ENCODE measurements at places on chromosomes 1 and 21. TPM values are rescaled to one million over a fixed set of nuclear protein-coding genes. Genes with fewer than 3 reads are reported as not detected.

The EPS15 gene
- 75.5 TPM for total RNA-seq

The S100A7A gene
- not detected for total RNA-seq

The LCK gene
- total RNA-seq = 5.1 TPM

The AMPD1 gene
- not detected for total RNA-seq

The C1orf74 gene
- total RNA-seq = 3.1 TPM

The TDRD5 gene
- total RNA-seq = not detected

The SH3D21 gene
- 65.0 TPM for total RNA-seq

The TTF2 gene
- total RNA-seq = 21.0 TPM

DNA sequence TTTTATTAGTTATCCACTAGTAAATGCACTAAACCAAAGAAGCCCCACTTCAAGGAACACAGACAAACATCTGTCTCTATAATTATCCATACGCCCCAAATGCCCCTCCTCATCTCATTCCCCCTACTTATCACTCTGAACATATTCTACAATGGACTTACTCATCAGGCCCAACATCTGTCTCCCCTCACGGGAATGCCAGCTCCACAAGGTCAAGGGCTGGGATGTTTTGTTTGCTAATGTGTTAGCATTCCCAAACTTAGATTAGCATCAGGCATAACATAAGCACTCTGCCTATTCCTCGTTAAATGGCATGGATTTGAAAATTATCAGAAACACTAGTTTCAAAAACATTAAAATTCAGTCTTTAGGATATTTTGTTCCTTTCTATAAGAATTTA, 279.5 kb downstream of the DSCAM start:
- no peaks in the 10 kb centered on the region for H3K4me1 ChIP-seq
- DNase-seq = no peak
- H3K27ac ChIP-seq = no peak overlapping the region
- no peaks in the 10 kb centered on the region for H3K36me3 ChIP-seq
- no peaks in the 10 kb centered on the region for H3K27me3 ChIP-seq

DNA sequence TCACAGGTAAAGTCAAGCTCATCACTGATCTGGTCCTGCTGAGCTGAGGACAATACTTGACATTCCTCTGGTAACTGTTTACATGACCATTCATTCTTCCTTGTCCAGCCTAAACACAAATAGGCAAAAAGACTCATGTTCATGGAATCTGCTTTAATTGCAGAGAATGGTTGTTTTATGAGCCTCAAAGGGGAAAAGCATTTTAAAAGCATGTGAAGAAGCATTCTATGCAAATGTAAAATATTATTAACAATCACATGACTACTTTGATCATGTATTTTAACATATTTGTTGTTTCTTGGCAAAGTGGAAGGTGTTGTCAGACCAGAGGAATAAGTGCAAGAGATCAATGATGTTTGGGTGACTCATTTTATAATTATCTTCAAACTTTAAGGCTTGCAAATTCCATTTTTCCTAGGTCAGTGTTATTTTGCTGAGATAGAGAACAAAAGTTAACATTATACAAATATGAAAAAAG, 133.7 kb downstream of the RUNX1 start:
- no peak overlapping the region for H3K4me3 ChIP-seq
- no peaks in the 10 kb centered on the region for H3K27me3 ChIP-seq
- no peak overlapping the region for H3K27ac ChIP-seq
- no peaks in the 10 kb centered on the region for H3K4me1 ChIP-seq

GRCh38 chr1:38132681-38133080, 86.1 kb upstream of the POU3F1 start:
- no peak overlapping the region for H3K4me3 ChIP-seq
- peaks cover 5% of the 10 kb centered on the region for H3K27me3 ChIP-seq
- no peak for DNase-seq
- no peak overlapping the region for H3K27ac ChIP-seq
- H3K36me3 ChIP-seq = no peaks in the 10 kb centered on the region

DNA sequence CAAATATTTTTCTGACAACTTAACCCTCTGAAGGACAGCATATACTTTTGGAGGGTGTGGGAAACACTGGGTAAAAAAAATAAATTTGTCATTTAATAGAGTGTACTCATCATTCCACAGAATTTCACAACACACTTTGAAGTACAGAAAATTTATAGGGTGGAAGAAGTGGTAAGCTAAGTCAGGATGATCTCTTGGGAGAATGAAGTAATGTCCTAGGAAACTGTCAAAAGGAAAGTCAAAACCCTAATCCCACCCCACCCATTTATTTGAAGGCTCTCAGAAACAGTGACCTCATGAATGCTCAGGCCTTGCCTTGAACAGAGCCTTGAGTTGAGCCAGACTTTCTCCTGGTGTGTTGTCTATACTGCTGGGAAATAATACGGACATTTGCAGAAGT, 7.3 kb upstream of the UAP1 start:
- H3K27ac ChIP-seq = no peak overlapping the region
- no peaks in the 10 kb centered on the region for H3K4me1 ChIP-seq
- no peaks in the 10 kb centered on the region for H3K36me3 ChIP-seq
- H3K4me3 ChIP-seq = no peak overlapping the region

- no peak for DNase-seq
- H3K27me3 ChIP-seq = no peaks in the 10 kb centered on the region
- no peaks in the 10 kb centered on the region for H3K36me3 ChIP-seq
- peaks cover 19% of the 10 kb centered on the region for H3K4me1 ChIP-seq
- no peak overlapping the region for H3K27ac ChIP-seq
Measured at GRCh38 chr1:10799726-10800125, 3.3 kb upstream of the CASZ1 start.

- H3K4me3 ChIP-seq = no peak overlapping the region
- H3K27ac ChIP-seq = peak overlapping the region; percentile 72
- H3K4me1 ChIP-seq = peaks cover 21% of the 10 kb centered on the region
- no peak for DNase-seq
- H3K36me3 ChIP-seq = no peaks in the 10 kb centered on the region
- H3K27me3 ChIP-seq = no peaks in the 10 kb centered on the region
Measured at GRCh38 chr1:8598060-8598724, 219.2 kb downstream of the RERE start.

- H3K27me3 ChIP-seq = no peaks in the 10 kb centered on the region
- peak; percentile 50 for DNase-seq
- H3K4me1 ChIP-seq = peaks cover 36% of the 10 kb centered on the region
- no peak overlapping the region for H3K4me3 ChIP-seq
- H3K27ac ChIP-seq = peak overlapping the region; percentile 38
- no peaks in the 10 kb centered on the region for H3K36me3 ChIP-seq
Measured at GRCh38 chr1:204288021-204288588, 71.6 kb downstream of the PLEKHA6 start.

DNA sequence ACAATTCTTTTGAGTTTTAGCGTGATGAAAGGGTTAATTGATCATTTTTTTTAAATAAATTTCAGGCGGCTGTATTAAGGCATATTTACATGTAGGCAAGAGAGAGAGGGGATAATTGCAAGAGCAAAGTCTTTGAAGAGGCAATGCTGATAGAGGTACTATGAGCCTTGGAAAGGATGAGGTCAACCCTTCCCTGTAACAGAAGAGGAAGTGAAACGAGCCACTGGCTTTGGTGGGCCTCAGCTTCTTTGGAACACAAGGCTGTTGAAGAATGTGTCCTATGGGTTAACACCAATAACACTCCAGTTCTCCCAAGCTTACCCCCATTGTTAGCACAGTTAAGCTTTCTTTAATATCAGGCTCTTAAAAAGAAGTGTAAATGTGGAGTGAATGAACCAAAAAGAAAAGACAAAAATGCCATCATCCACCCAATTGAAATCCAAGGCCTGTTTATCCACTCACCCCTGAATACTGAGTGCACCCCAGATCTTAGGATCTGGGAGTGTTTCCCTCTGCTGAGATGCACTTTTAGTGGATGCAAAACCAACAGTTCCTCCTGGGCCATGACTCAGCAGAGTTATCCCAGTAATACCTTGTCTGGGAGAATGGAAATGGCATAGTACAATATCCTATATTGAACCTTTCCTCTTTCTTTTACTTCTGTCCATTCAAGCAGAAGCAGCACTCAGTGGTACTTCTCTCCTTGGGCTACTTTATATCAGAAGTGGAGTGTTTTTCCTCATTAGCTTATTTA, 216.4 kb downstream of the SLC44A5 start:
- no peak overlapping the region for H3K4me3 ChIP-seq
- H3K27ac ChIP-seq = no peak overlapping the region

- no peak overlapping the region for H3K4me3 ChIP-seq
- no peak for DNase-seq
- H3K27ac ChIP-seq = peak overlapping the region; percentile 4
- no peaks in the 10 kb centered on the region for H3K27me3 ChIP-seq
Measured at GRCh38 chr1:113452921-113453770, 62.8 kb downstream of the MAGI3 start.

GRCh38 chr21:33028287-33028670, 2.5 kb downstream of the OLIG2 start:
- DNase-seq = peak; percentile 49
- H3K4me1 ChIP-seq = peaks cover 65% of the 10 kb centered on the region
- no peak overlapping the region for H3K4me3 ChIP-seq
- H3K36me3 ChIP-seq = no peaks in the 10 kb centered on the region

- H3K4me3 ChIP-seq = no peak overlapping the region
- no peaks in the 10 kb centered on the region for H3K27me3 ChIP-seq
- H3K27ac ChIP-seq = no peak overlapping the region
Measured at GRCh38 chr1:118558933-118559332, 373.9 kb upstream of the SPAG17 start.

DNA sequence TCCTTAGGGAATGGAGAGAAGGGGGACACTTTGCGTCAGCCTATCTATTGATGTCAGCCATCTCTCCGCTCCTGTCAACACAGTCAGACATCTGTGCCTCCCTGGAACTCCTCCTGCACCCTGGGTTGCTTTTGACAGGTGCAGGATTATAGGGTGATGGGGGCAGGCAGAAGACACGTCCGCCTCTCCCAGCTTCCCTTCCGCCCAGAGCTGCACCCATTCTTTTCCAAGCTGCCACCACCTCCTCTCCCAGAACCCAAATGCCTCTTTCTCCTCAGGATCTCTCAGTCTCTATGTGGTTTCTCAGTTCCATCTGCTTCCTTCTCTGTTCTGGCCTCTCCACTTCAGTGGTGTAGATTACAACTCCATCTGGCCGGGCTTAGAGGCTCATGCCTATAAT, 17.1 kb upstream of the KIF1B start:
- no peak overlapping the region for H3K4me3 ChIP-seq
- no peak overlapping the region for H3K27ac ChIP-seq
- no peaks in the 10 kb centered on the region for H3K27me3 ChIP-seq
- H3K4me1 ChIP-seq = no peaks in the 10 kb centered on the region
- H3K36me3 ChIP-seq = no peaks in the 10 kb centered on the region
- no peak for DNase-seq

DNA sequence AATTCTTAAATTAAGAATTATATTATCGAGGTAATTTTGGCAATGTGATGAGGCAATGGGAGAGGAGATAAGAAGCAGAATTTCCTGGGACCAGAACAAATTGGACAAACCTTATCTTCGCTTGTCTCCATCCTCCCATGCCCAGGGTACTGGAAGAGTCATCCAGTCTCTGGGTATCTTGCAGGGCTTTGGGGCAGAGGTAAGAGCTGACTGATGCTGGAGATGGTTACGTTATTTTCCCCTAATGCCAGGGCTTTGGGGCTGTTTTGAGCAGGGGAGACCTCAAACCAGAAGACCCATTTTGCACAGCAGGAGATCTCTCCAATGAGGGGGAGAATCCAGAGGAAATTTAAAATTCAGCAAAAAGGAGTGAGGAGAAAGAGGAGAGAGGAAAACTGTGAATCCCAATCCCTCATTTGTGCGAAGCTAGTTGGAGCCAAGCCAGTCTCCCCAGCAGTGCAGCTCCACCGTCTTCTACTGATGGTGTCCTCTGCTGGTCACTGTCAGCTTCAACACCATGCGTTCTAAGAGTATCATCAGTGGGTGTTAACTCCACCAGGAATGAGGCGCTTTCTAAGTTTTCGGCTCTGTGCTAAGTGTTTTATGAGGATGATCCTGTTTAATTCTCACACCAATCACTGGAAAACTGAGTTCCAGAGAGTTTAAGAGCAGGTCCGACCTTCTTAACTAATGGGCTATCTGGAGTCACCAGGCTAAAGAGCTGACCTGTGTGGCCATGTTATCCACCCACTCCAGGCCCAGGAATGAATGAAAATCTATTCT, 86.8 kb upstream of the CD34 start:
- no peak overlapping the region for H3K4me3 ChIP-seq
- peak; percentile 79 for DNase-seq
- no peaks in the 10 kb centered on the region for H3K27me3 ChIP-seq
- H3K4me1 ChIP-seq = no peaks in the 10 kb centered on the region
- no peak overlapping the region for H3K27ac ChIP-seq

DNA sequence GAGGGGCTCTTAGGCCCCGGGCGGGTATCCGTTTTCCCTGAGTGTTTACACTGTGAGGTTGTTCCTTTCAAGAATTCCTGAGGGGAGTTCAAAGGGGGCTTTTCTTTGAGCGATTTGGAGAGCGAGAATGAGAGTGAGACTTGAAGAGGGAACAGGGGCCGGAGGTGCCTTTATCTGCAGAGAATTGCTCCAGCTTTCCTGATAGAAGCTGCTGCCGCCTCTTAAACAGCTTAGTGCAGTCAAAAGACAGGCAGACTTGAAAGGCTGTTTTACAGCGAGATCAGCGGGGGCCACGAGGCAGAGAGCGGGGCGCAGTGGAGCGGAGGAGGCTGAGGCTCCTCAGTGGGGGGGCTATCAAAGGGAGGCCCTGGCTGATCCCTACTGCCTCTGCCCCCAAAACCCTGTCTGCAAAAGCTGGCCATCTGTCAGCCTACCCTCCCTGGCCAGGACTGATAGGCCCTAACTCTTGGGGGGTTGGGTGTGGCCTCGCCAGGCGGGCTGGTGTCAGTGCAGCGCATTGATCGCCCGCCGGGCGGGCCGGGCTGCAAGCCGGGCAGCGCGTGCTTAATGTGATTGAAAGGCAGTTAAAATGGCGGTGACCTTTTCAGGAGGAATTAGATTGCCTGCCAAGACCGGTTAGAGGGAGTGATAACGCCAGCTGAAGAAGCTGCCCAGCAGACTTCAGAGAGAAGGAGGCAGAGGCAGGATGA, 36.4 kb downstream of the TMEM53 start:
- H3K36me3 ChIP-seq = peaks cover 98% of the 10 kb centered on the region
- H3K4me1 ChIP-seq = peaks cover 11% of the 10 kb centered on the region
- no peaks in the 10 kb centered on the region for H3K27me3 ChIP-seq
- no peak overlapping the region for H3K27ac ChIP-seq
- no peak overlapping the region for H3K4me3 ChIP-seq

DNA sequence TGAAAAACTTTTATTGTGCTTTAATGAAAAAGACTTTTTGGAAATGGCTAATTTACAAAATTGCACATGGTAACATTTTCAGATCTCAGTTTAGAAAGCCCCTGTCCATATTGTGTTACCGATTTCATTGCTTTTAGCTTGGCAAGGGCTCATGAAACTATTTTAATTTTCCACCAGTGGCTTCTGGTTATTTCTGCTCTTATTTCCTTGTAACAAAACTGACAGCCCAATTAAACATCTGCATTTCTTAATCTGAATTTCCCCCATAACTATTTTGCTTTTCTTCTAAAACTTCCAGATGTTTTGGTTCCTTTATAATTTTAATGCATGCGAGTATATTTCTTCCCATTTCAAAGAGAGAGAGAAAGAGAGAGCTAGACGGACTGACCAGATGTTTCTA, 264.8 kb downstream of the PTPRC start:
- DNase-seq = no peak
- peaks cover 9% of the 10 kb centered on the region for H3K4me1 ChIP-seq
- no peak overlapping the region for H3K4me3 ChIP-seq
- no peaks in the 10 kb centered on the region for H3K36me3 ChIP-seq

GRCh38 chr1:15277447-15277838, 30.4 kb downstream of the FHAD1 start:
- H3K27me3 ChIP-seq = no peaks in the 10 kb centered on the region
- H3K4me3 ChIP-seq = no peak overlapping the region
- H3K36me3 ChIP-seq = no peaks in the 10 kb centered on the region
